ENCODE measurements at places on chromosomes 1 and 21.

GRCh38 chr1:150257624-150258585 lies at the start of gene CA14:
CA14 (plus strand) TSS chr1:150257774; CDS start chr1:150258129, 355 bp downstream.
- no peak for DNase-seq

- peak; percentile 55 for DNase-seq
These were observed 816 bp downstream of the HYI start for GRCh38 chr1:43452789-43453441.

DNA sequence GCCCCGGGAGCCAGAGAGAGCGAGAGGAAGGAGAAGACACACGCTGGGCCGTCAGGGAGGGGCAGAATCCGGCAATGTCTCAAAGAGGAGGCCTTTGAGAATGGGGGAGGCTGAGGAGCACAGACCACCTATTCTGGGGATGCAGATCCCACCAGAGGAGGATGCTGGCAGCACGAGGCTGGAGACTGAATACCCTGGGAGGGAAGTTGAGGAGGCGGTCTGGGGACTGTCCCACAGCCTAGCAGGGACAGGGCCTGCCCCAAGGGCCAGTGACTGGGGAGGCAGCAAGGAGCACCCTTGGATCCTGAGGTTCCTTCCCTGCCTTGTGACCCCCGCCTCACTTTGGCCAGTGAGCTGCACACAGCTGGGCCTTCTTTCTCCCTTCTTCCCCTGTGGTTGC lies 49.2 kb downstream of the SLC37A1 start:
- DNase-seq = no peak

DNA sequence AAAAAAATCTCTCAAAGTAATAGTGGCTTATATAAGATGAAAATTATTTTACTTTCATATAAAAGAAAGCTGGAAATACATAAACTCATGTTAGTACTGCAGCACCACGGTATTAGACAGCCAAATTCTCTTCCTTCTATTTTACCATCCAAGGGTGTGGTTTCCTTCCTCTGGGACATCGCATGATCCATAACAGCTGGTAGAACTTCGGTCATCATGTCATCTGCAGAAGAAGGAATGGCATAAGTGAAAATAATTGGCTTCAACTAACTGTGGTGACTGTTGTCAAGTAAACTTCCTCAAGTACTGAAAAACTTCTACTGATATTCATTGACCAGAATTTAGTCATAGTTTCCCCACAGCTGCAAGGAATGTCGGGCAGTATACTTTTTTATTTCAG lies 28.3 kb upstream of the IFI44L start:
- DNase-seq = no peak

GRCh38 chr1:19688041-19688842 lies 23.6 kb downstream of the HTR6 start:
- no peak for DNase-seq

GRCh38 chr1:168824418-168825065 lies 95.5 kb upstream of the DPT start:
- no peak for DNase-seq

DNA sequence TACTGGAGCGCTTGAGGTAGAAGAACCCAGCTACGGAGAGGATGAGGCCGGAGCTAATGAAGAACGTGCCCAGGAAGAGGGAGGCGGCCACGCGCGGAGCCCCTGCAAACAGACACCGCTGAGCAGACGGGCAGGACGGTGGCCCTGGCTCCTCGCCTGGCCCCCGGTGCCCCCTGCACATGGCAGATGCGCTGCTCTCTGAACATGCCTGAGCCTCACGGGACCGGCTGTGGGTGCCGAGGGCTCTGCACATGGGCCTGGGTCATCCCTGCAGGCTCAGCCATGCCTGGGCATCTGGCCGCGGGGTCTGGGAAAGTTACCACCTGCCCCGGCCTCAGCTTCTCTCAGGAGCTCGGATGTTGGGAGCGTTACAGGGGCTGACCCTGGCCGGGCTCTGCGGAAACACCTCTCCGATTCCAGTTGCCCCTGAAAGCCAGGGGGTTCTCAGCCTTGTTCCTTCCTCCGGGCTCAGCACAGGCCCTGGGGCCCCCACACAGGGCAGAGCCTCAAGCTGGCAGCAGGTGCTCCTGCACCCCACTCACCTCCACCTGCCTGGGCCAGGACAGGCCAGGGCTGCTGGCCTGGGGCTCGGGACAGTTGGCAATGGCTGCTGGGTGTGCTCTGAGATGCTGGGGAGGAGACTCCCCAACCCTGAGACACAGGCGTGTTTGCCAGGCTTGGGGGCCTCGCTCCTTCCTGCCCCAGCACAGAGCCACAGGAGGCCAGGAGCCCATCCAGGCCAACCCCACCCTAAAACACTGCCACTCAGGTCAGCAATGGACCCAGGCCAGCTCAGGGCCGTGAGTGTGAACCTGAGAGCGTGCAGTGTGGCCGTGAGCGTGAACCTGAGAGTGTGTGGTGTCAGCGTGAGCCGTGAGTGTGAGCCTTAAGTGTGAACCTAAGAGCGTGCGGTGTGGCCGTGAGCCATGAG lies 12.1 kb upstream of the RNF223 start:
- DNase-seq = no peak

DNA sequence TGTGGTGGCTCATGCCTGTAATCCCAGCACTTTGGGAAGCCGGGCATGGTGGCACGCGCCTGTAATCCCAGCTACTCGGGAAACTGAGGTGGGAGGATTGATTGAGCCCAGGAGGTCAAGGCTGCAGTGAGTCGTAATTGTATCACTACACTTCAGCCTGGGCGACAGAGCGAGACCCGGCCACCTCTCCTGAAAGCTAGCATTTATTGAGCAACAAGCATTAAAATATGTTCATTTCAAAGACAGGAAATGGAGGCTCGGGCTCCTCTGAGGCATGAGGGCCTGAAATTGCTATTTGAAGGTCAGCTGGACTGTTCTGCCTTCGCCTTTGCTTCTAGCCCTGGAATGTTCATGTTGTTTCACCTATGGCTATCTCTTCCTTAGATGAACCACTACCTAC lies 34.5 kb downstream of the SPATA21 start:
- DNase-seq = no peak

DNA sequence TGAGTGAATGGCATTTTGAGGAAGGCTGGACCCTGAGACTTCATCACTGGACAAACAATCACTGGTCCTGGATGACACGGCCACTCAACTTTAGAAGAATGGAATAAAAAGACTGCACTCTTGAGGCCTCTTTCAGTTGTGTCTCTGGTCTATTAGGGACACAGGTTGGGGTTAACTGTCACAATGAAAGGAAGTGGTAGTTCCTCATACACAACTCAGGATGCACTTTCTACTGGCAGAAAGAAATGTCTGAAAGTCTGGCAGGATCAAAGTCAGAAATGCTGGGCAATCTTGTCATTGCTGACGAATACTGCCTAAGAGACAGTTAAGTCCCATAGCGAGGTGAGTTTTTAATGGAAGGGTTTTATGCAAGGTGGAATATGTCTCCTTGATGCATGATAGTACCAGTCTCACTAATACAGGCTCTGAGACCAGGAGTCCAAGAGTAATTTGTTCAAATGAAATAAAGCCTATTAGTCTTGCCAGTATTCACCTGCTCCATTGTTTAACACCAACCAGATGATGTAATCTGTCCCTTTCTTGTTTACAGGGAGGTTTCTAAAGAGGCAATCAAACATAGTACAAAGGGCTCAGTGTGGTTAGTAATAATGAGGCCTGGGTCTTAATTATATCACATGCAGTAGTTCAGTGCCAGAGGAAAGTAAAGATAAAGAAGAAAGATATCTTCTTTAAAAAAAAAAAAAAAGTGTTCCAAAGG lies 11.2 kb upstream of the RRP15 start:
- DNase-seq = no peak

DNA sequence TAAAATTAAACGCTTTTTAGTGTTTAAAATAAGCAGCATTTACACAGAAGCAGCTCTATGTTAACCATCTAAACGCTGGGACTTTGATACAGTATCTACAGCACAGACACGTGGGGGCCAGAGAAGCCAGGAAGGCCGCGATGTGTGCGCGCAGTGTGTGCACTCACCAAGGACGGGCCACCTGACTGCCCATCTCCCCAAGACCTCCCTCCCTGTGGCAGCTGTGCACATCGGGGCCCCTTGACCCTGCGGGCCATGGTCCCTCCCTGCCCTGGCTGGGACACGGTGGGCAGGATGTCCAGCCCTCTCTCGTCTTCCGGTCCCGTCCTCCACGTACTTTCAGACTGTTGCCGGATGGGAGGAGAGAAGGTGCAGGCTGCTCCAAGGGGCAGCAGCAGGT lies 4.2 kb downstream of the TAS1R3 start:
- no peak for DNase-seq

- no peak for DNase-seq
These were observed 97.3 kb downstream of the TTLL7 start for GRCh38 chr1:83901547-83902155.

DNA sequence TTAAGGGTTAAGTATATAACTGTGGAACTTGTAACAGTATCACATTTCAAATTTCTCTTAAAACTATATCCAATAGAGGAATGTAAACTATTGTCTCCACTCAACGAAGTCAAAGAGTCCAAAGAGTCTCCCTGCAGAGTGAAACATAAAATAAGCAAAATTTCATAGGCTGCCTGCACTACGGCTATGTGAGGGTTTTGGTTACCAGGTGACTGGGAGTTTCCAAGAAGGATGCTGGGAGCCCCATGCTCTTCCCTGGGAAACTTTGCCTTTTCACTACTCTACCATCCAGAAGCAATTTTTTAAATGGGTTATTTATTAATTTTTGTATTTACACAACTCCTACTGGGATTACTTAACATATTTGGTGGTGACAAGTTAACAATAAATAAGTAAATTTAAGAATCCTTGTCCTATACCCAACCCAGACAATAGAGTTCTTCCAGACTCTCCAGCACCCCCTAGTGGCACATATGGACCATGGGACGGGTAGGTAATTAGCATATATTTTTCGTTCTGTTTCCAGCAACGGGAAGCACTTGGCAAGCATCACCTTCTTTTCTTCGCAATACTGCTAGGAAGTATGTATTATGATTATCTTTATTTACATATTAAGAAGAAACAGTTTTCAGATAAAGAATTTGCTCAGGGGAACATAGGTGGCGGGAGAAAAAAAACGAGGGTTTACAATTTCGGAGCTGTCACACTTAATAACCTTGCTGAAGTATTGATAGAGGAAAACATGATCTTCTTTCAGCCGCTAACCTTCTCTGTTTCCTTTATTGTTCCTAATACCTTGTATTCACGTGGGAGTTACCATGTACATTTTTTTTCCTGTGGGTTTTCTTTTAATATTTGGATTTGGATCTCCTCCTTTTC lies 3.5 kb downstream of the FMO2 start:
- peak; percentile 63 for DNase-seq

- DNase-seq = peak; percentile 26
These were observed 18.8 kb downstream of the ELF3 start for GRCh38 chr1:202029171-202029665.

- DNase-seq = no peak
These were observed 43.6 kb upstream of the ROR1 start for GRCh38 chr1:63730211-63730610.

DNA sequence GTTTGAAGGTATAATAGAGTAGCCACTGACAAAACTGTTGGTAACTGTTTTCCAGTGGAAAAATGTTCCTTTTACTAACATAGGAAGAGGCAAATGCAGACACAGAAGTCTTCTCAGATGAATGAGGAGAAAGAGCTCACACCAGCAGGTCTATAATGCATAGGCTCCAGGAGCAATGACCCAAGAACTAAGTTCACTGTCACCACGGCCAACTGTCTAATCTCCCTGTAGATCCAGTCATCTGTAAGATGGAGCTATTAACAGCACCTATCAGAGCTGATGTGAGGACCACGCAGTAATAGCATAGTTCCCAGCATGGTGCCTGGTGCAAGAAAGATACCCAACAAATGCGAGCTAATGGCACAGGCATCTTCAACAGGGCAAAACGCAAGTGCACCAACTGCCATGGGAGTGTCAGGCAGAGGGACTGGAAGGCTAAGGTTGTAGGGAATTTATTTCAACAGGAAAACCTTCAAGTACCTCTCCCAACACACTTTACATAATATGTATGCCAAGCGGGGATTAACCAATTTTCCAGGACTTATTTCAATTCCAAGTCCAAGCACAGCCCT lies 12.9 kb downstream of the GNB1 start:
- no peak for DNase-seq

- no peak for DNase-seq
These were observed 22.2 kb downstream of the PADI3 start for GRCh38 chr1:17270891-17271765.

DNA sequence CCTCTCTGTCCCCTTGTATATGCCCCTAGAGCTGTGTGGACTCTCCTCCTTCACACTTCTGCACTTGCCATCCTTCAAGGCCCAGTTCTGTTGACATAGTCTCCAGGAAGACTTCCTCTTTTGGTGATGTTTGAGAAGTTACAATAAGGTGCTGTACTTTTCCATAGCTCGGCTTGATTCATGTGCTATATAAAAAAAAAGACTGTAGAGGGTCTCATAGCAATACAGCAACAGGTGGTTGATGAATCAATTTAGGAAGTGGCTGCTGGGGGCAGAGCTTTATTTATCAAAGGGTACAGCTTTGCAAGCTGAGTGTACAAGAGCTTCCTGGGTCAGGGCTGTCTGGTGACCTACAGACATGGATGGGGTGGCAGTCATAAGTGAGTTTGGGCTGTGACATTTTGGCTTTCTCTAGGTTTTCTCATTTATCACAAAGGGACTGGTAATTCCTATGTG lies 102.7 kb downstream of the RUNX1 start:
- DNase-seq = no peak

DNA sequence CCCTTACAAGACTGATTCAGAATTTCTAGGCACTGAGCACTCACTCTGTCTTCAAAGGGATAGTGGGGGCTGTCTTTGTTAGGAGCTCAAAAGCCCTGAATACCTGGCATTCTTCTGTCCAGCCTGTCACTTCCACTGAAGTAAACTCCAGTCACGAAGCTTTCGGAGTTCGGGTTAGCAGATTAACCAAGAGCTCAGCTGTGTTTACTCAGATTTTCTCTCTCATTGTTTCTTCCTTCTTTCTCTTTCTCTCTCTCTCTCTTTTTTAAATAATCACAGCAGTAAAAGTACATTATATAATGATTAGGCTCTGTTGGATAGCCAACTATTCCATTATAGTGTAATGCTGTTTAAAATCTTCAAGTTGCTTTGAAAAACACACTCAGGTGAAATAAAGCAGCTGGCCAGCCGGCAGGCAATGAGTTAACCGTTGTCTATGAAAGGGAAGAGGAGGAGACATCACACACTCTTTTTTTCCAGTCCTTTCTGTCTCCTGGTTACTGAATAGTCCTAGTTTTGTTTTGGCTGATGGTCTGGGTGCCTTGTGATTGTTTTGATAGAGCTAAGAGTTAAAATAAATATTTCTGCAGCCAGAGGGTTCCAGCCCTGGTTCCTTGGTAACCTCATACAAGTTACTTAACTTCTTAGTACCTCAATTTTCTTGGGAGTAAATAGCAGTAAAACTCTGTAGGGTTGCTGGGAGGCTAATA lies 89.8 kb downstream of the ADSS2 start:
- DNase-seq = peak; percentile 74

- no peak for DNase-seq
These were observed 8.2 kb upstream of the MYOM3 start for GRCh38 chr1:24119859-24120756.

GRCh38 chr1:41880261-41880660 lies 38.5 kb downstream of the HIVEP3 start:
- DNase-seq = no peak

DNA sequence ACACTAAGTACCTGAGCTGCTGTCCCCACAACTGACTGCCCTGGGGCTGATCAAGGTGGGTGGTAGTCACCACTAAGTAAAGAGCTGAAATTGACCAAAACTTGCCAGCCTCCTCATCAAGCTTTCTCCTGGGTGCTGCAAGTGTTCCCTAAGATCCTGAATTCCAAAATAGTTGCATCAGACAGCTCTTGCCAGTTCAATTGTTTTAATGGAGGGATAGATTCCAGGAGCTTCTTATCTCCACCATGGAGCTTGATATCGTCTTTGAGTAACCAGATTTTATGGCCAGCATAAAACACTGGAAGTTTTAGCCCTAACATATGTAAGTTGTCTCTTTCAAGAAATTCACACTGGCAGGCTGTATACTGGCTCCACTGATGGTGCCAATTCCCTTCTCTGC lies 90.3 kb downstream of the NID1 start:
- DNase-seq = no peak
